ENCODE measurements at places on chromosomes 13 and 19.
A peak's percentile ranks its signal among the peaks of the same experiment; 100 is the strongest.

GRCh38 chr19:20321139-20321763, 154.2 kb downstream of the ZNF486 start:
- DNase-seq, result no peak

DNA sequence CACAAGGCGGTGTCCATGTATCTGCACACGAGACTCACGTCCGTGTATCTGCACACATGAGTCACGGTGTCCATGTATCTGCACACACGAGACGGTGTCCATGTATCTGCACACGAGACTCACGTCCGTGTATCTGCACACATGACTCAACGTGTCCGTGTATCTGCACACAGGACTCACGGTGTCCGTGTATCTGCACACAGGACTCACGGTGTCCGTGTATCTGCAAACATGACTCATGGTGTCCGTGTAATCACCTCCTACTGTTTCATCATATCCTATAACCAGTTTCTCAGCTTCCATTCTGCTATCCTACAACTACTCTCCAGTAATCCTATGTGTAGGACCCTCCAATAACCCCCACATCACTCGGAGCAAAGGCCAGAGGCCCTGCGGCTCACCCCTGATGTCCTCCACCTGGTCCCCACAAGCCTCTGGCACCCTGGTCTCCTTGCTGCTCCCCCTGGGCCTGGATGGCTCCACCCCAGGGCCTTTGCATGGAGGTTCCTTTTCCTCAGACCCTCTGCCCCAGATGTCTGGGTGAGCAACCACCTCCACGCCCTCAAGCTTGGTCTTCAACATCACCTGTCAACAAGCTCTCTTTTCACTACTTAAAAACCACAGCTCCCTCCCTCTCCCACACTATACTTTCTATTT, 2.5 kb upstream of the TMEM255B start:
- DNase-seq, result no peak

- peak; percentile 62 for DNase-seq
These were observed 3.7 kb upstream of the GP6 start for GRCh38 chr19:55041627-55042343.

GRCh38 chr13:100527644-100528043, 60.9 kb downstream of the GGACT start:
- no peak for DNase-seq

- no peak for DNase-seq
These were observed 95.9 kb upstream of the FREM2 start for GRCh38 chr13:38590796-38591507.

DNA sequence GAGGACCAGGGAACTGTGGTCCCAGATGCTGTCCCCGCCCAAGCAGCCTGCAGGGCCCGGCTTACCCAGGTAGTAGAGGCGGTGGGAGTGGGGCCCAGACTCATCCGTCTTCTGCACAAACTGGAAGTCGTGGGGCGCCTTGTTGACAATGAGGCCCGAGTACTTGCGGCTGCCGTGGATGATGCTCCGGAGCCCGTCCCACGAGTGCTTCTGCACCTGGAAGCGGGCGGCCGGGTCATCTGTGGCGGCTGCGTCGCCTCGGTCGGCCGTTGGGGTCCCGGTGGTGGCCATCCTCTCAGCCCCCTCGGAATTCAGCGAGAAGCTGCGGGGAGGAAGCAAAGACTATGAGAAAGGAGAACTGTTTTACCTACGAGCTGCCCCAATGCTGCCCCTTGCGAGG, 9.6 kb downstream of the DPP9 start:
- no peak for DNase-seq

- no peak for DNase-seq
These were observed 476.5 kb downstream of the KLF5 start for GRCh38 chr13:73535341-73535740.

GRCh38 chr13:43195551-43195950, 172.2 kb downstream of the DNAJC15 start:
- DNase-seq, result no peak

GRCh38 chr13:39602277-39602613, 748 bp downstream of the LHFPL6 start:
- DNase-seq, result no peak

GRCh38 chr13:47000165-47000564, 103.3 kb upstream of the HTR2A start:
- no peak for DNase-seq

- DNase-seq, result no peak
These were observed 227.9 kb upstream of the ARGLU1 start for GRCh38 chr13:106795847-106796246.

DNA sequence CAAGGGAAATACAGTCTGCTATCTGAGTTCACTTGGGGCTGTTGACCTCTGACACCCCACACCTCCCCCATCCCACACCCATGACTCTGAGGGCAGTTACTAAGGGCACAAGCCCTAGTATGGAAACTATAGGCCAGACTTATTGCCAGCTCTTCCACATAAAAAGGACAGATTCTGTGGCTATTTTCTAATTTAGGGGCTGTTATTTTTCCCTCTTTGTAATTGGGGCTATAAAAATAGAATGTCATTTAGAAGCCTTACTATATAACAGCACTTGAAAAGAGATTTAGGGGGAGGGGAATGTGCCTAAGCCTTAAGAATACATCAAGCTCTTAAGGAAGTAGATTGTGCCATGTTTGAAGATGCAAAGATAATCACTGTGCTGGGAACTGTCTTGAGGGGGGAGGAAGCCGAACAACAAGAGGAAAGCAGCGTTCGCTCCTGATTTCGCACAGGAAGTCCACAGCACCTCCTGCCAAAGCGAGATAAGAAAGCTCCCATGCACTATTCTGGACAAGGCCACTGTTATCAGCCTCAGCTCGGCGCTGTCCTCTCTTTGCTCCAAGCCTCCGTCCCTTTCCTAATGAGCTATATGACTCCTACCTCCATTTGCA, 86.6 kb downstream of the FLT1 start:
- no peak for DNase-seq

GRCh38 chr13:34246511-34246910, 428.6 kb downstream of the RFC3 start:
- DNase-seq, result no peak

GRCh38 chr13:40920826-40921225, 98.3 kb downstream of the ELF1 start:
- no peak for DNase-seq

- no peak for DNase-seq
These were observed 29.8 kb upstream of the TM9SF2 start for GRCh38 chr13:99471221-99472121.

GRCh38 chr13:93265800-93266199, 39.2 kb downstream of the GPC6 start:
- no peak for DNase-seq

DNA sequence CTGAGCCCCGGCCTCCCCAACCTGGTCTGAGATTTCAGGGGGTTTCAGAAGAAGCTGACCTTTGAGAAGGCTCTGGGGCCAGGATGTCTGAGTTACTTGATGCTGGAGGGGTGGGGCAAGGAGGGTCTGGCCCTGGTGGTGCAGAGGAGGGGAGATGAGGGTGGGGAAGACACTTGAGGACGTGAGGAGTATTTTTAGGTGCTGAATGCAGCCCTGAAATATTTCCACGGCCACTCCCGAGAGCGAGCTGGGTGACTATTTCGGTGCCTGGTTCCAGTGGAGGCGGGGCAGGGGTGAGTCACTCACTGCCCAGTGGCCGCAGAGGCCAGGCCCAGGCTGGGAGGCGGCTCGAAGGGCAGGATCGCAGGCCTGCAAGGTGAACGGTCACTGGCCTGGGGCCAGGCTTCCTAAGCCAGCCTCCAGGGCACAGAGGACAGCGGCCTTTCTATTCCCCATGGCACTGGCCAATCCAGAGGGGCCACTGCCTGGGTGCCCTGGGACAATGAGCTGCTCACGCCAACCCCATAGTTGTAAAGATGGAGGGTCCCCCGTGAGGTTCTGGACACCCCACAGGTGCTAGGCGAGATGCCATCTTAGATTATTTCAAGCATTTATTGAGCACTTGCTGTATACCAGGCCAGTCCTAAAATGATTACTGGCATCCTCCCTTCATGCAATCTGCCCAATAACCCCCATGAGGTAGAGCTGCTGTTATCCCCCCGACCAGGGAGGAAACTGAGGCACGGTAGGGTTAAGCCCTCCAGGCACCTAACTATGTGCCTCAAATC, 19.7 kb upstream of the JUND start:
- DNase-seq, result no peak

- DNase-seq, result no peak
These were observed 196.2 kb upstream of the ZNF536 start for GRCh38 chr19:30175987-30176386.

- no peak for DNase-seq
These were observed 16.4 kb downstream of the CARM1 start for GRCh38 chr19:10887616-10888367.

DNA sequence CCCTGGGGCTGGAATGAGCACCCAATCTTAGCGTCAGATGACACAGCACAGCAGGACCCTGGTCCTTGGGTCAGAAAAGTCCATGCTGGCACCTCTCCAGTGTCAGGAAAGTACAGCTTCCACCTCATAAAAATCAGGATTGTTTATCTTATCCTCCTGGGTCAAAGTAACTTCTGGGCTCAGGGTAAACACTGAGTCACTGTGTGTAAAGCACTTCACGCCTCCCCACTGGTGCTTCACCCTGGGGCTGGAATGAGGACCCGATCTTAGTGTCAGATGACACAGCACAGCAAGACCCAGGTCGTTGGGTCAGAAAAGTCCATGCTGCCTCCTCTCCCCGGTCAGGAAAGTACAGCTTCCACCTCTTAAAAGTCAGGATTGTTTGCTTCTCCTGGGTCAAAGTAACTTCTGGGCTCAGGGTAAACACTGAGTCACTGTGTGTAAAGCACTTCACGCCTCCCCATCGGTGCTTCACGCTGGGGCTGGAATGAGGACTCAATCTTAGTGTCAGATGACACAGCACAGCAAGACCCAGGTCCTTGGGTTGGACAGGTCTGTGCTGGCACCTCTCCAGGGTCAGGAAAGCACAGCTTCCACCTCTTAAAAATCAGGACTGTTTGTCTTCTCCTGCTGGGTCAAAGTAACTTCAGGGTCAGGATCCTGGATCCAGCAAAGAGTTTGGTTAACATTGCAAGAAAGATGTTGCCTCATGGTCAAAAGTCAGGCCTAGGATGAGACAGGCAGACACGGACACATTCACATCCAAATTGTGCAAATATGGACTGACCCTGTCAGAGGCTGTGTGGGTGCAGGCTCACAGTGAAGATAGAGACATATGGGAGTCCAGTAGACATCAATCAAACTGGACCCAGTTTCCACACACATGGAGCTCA, 39.2 kb upstream of the CYP2A7 start:
- no peak for DNase-seq

- no peak for DNase-seq
These were observed 52.1 kb downstream of the FLT1 start for GRCh38 chr13:28442839-28443238.

GRCh38 chr19:38492181-38492813, 58.8 kb downstream of the RYR1 start:
- no peak for DNase-seq

- no peak for DNase-seq
These were observed 291.9 kb upstream of the HTR2A start for GRCh38 chr13:47188802-47189201.

DNA sequence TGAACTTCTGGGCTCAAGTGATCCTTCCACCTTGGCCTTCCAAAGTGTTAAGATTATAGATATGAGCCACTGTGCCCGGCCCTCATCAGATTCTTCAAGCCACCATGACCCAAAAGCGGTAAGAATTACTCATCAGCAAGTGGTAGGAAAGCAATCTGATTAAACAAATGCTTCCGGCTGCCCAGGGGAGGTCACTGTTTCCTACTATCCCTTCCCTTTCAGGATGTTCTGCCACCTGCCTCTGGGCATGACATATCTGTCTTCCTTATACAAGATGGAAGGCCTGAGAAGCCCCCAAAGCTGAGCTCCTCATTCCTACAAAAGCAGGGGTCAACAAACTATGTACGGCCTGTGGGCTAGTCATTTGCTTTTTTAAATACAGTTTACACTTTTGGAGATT, 7.0 kb downstream of the ABHD8 start:
- DNase-seq, result no peak

GRCh38 chr13:85508683-85509329, 290.4 kb downstream of the SLITRK6 start:
- no peak for DNase-seq

GRCh38 chr19:47549261-47549862, 23.6 kb downstream of the ZNF541 start:
- DNase-seq, result no peak

DNA sequence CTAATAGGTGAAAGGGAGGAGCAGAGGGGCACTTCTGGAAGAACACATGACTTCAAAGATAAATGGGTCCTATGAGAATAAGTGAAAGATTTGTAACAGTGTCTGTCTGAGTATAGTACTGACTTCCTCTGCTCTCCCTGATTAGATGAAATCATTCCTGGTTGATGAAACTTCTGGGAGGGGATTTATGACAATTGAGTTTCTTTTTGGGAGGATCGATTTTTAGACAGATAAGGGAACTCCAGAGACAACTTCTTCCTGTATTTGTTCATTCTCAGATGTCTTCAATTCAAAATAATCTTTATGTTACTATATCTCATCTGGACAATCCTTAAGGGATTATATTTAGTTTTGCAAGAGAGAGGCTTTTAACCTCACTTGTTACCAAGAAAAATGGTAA, 20.0 kb downstream of the SETDB2 start:
- no peak for DNase-seq

DNA sequence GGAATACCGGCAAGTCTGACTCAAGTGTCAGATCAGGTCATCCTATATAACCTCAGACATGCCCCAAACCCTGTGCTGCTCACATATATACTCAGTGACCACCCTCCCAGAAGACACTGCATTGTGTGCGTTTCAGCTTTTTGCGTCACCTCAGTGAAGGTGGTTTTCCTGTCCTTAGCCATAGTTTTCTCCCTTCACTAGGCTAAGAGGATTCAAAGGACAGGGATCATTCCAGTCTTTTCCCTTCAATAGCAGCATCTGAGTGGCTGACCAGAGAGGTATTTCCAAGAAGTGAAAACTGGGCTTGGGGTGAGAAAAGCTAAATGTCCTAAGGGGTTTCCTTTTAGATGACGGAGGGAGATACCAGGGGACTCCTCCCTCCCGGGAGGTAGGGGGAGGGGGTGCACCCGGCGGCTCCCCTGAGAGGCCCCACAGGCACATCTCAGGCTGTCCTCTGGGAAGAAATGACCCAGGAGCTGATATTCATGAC, 12.7 kb upstream of the OR10H1 start:
- no peak for DNase-seq

GRCh38 chr19:57057036-57057686, 62.6 kb upstream of the USP29 start:
- DNase-seq, result no peak

DNA sequence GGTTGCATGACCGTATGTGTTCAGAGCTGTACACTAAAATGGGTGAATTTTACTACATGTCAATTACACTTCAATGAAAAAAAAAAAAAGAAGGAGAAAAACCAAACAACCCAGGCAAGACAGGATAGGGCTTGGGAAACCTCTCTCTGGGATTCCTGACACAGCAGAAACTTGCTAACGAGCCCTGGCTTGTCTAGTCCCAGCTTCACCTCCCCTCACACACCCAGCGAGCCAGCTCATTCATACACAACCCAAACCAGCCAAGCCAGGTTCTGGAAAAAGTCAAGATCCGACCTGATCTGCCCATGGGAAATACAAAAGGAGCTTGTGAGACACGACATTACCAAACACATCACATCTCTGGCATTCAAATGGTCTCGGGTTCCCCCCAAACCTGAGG, 3.7 kb upstream of the TECR start:
- DNase-seq, result no peak
